IMR-90 (cell line): ENCODE measurements at places on chromosomes 5 and 9. TPM values are rescaled to one million over a fixed set of nuclear protein-coding genes. Genes with fewer than 3 reads are reported as not detected.

Gene FUT7
- not detected in 2 replicates for total RNA-seq

Gene CDH6
- 211 and 232 TPM in 2 replicates for total RNA-seq

Gene SMIM33
- not detected in 2 replicates for total RNA-seq

Gene RIC1
- total RNA-seq = 68.6 and 76.9 TPM in 2 replicates

DNA sequence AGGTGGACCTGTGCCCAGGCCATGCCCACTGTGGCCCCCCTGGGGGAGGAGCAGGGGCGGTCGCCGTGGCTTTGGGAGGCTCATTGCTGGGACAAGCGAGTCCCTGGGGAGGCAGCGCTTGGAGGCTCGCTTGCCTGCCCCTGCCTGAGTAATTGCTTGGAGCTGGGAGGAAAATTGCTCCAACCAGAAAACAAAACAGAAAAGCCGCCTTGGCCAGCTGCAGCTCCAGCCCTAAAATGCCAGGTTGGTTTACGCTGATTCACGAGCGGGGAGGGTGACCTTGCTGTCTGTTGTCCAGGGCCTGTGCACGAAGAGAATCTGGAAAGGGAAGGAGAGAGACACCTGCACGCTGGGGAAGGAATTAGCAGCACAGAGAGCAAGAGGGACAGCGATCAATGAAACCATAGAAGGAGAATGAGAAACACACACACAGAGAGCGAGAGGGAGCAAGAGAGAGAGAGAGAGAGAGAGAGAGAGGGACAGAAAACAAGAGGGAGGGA lies 25.3 kb downstream of the NTNG2 start:
- no peak for DNase-seq

GRCh38 chr9:567128-567746 lies 274.3 kb upstream of the DMRT1 start:
- DNase-seq = no peak

GRCh38 chr5:41143131-41143901 lies 70.0 kb downstream of the C6 start:
- peak; percentile 21 for DNase-seq

DNA sequence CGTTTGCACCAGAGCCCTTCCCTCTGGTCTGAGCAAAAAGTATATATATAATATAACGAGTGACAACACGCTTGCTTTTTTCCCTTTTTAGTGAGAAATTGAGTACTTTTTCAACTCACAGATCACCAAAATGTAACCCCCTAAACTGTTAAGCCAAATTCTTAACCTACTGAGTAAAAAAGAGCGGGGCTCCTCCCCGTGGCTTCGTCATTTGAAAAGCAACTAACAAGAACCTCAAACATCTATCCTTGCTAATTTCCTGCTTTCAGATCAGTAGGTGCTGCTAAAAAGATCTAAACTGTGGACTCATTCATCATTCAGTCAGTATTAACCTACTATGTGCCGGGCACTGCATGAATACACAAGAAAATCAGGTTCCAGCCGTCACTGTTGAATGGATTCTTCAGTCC lies 1.0 kb upstream of the PTBP3 start:
- peak; percentile 38 for DNase-seq

GRCh38 chr5:82922086-82922734 lies 155.0 kb downstream of the TMEM167A start:
- DNase-seq = no peak

DNA sequence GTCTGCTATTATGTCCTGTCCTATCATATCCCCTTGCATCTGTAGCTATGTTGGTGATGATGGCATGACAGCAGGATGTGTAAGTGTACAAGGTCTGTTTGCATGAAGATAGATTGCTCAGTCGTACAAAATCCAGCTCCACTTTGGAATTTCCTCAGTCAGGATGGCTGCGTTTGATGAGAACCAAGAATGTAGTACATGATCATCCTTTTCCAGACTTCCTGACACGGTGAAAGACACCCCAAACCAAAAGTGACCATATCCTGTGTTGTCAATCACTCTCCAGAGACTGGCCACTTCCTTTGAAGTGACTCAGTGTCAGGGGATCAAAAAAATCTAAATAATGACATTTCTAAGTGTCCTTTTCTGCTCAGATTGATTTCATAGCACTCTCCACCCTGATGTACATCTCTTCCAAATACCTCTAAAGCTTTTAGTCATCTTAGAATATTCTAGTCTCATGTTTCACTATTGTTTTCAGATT lies 213.4 kb downstream of the PLK2 start:
- DNase-seq = no peak

DNA sequence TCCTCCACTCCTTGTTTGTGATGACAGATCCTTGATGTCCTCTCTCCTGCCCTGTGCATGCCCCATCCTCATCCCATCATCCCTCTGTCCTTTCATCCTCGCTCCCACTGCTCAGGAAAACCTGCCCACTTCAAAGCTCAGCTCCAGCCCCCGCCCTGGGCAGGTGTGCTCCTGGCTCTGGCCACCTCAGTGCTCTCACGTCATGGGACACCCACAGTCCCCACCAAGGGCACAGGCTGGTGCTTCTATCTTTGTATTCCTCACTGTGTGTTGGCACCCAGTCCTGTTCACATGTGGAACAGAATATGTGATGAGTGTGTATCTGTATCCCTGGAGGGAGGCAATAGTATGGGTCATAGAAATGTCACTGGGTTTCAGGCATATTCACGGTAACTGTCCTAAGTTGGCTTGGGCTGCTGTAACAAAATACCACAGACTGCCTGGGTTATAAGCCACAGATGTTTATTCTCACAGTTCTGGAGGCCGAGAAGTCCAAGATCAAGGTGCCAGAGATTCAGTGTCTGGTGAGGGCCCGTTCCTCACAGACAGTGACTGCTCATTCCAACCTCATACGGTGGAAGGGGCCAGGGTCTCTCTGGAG lies 13.5 kb downstream of the GFPT2 start:
- DNase-seq = no peak

GRCh38 chr5:178213003-178213461 lies 8.7 kb downstream of the HNRNPAB start:
- no peak for DNase-seq

- no peak for DNase-seq
These were observed 14.1 kb upstream of the SPDL1 start for GRCh38 chr5:169569513-169569912.

- DNase-seq = no peak
These were observed 49.6 kb upstream of the ADAMTS19 start for GRCh38 chr5:129410488-129410887.

GRCh38 chr9:71202931-71203330 lies 81.5 kb upstream of the TRPM3 start:
- no peak for DNase-seq

DNA sequence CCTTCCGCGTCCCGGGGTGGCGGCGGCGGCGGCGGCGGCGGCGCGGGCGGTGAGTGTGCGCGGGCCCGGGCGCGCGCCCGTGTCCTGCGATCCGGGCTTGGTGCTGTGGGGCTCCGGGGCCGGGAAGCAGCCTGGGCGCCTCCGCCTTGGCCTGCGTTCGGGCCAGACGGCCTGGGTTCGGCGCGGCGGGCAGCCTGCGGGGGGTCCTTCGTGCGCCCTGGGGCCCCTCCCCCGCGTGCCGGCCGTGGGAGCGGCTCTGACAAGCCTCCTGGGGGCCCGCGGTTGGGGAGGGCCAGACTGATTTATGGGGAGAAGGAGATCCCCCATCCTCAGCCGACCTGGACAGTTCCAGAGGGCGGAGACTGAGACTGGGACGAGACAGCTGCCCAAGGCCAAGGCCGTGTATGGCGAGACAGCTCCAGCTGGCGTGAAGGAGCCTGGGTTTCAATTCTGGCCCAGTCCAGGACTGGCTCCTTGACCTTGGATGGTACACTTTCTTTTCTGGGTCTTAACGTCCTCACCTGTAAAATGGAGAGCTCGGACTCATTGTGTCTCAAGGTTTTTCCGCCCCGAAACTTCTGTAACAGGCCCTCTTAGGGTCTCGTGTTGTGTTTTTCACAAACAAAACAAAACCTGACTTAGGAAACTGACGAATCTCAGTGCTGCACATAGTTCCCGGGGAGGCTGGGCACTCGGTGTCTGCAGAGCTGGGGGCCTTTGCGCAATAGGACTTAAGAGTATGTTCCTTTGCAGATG lies 603 bp downstream of the TMEM268 start:
- DNase-seq = peak; percentile 58
